ENCODE measurements at places on chromosomes 7 and 10.

DNA sequence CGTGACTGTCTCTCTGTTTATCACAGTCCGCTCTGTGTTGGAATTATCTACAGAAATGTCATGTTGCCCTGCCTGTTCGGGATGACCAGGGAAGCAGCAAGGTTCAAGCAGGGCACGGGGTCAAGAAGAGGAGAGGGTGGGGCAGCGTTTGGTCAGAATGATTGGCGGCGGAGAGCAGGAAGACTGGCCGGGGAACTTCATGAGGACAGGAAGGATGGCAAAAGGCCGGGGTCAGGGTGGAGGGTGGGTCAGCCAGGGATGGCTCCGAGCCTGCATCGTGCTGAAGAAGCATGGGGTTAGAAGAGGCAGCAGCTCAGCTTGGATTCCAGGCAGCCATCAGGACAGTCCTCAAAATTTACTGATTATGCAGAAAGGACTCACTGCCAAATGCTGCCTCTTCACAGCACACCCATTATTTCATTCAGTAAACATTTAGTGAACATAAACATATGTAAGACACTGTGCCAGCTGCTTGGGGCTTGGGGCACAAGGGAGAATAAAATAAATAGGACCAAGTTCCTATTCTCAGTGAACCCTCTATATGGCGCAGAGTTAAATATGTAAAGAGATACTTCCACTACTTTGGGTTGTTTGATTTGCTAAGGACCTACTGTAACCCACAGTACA is 42.8 kb downstream of the WNT2 start:
- H3K36me3 ChIP-seq: no peaks in the 10 kb centered on the region
- no peak overlapping the region for H3K27ac ChIP-seq
- DNase-seq: no peak
- no peak overlapping the region for H3K4me3 ChIP-seq

GRCh38 chr7:30835396-30835915 is 64.2 kb downstream of the MINDY4 start:
- no peak overlapping the region for H3K27ac ChIP-seq
- H3K36me3 ChIP-seq: peaks cover 22% of the 10 kb centered on the region
- H3K4me3 ChIP-seq: no peak overlapping the region
- H3K4me1 ChIP-seq: no peaks in the 10 kb centered on the region
- no peak for DNase-seq

DNA sequence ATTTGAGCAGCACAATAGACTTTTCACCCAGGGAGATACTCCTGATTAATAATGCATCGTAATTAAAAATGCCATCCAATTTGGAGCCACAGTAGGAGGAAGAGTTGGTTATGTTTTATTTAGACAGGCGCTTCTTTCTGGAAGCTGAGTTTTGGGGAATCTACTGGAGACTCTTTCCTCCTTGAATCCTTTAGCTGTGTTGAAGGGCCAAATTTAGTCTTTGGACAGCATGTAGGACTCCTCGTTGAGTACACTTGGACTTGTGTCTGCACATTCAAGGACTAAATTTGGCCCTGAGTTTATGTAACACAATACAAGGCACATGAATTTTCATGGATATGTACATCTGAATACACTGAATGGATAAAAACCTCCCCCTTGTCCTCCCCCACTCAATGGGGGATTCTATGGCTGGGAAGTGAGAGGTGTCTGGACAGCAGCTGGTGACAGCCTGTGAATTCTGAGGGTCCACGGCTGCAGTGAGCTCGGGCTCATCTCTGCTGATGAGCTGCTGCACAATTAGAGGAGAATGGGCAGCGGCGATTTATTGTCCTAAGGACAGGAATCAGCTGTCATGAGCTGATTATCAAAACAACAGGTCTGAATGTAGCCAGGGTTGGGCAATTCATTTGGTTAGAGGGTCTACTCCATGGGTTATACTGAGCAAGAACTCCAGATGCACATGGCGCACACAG is 95.2 kb downstream of the PRTFDC1 start:
- no peaks in the 10 kb centered on the region for H3K4me1 ChIP-seq
- no peak for DNase-seq
- H3K36me3 ChIP-seq: no peaks in the 10 kb centered on the region
- H3K4me3 ChIP-seq: no peak overlapping the region
- no peak overlapping the region for H3K27ac ChIP-seq

GRCh38 chr7:25026156-25026555 is 46.2 kb upstream of the OSBPL3 start:
- no peaks in the 10 kb centered on the region for H3K27me3 ChIP-seq
- H3K4me3 ChIP-seq: no peak overlapping the region
- H3K4me1 ChIP-seq: peaks cover 42% of the 10 kb centered on the region
- no peak overlapping the region for H3K27ac ChIP-seq

DNA sequence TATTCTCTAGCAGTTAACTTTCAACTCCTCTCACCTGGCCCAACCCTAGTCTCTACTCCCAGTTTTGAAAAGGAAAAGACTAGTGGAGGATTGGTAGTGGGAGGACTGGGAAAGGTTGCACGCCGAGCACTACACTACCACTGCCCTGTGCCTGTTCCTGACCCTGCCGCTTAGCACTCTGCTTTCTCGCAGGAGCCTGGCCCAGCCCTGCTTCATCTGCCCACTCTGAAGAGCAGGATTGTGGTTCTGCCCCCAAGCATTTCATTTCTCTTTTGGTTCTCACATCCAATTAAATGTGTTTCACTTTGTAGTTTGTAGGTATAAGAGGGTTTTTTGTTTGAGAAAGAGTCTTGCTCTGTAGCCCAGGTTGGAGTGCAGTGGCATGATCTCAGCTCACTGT is 31.5 kb upstream of the RBM20 start:
- H3K27ac ChIP-seq: no peak overlapping the region
- H3K4me1 ChIP-seq: peaks cover 54% of the 10 kb centered on the region
- no peak overlapping the region for H3K4me3 ChIP-seq
- H3K27me3 ChIP-seq: no peaks in the 10 kb centered on the region
- DNase-seq: no peak

Data from activated CD4-positive, alpha-beta T cell treated with anti-CD3 and anti-CD28 coated beads for 36 hours (primary cell).